ENCODE measurements at places on chromosomes 11 and 22.

DNA sequence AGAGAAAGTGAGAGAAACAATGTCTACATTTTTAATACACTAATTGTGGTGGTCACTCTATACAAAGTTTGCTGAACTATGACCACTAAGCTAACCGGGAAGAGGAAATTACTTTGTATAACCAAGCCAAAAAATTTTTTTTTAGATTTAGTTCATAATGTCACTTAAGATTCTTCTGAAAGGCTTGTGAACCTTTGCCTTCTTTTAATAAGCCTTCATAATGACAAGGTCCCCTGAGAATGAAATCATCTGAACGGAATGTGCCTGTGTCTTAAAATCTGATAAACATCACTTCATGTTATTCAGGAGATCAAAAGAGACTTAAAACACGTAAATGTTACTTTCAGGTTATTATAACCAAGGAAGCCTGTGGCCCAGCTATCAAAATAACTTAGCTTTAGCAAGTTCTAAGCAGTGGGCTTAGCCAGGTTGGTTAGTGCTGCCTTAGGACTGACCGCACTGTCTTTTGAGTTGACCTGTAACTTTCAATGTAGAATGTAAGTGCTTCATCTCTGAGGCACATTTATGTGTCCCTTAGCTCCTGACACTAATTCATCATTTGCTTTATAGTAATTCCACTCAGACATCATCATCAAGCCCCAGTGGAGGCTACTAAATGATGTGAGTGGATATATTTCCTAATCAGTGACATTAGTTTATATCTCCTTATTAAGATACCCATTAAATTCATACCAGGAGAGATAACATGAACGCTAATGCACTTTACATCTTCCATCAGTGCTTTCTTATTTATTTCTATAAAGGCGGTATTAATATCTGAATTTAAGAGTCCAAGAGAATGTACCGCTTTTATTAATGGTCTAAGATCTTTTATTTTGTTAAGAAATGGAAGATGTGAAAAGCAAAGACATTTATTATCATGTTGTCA is 122.5 kb downstream of the WNT11 start:
- no peak for DNase-seq

DNA sequence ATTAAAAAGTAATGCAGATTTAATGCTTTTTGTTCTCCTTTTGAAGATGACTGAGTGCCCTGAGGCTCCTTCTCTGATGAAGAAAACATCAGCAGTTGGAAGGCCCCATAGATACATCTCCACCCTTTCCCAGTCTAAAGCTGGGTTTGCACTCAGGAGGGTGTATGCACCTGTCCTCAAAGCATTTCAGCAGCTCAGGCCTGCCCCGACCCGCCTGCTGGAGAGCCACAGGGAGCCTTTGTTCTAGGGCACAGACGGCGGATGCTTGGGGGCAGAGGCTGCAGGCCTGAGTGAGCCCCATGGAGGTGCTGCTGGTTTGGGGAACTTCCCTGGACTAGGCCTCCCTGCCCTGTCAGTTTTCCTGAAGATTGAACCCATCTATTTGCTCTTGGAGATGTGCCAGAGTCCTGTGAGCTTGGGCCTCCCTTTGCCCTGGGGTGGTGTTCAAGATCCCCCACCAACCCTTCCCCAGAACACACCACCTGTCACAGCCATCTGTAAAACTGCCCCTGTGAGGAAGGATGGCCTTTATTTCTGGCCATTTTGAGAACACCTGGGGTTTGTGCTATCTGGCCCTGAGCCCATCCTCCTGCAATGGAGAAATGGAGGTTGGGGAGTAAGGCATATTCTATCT is 160.0 kb downstream of the NAV2 start:
- peak; percentile 27 for DNase-seq

DNA sequence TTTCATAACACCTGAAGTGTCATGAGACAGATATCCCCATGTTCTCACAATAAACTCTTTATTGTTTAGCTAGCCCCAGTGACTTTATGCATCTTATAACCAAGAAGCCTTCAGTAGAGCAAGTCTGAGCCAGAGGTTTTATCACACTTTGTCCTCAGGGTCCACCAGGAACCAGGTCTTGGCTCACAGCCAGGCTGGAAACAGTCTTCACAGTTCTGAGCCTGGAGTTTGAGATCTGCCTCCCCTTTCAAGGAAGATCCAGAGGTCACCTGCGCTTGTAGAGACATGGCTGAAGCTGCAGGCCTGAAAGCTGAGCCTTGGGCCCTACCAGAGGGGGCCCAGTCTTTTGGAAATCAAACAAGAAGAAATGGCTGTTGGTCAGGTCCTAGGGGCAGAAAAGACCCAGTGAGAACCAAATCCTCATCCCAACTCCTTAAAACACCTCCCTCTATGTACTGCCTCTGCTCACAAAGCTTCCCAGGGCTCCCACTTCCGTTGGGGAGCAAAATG is 3.5 kb downstream of the RRP8 start:
- DNase-seq = no peak

DNA sequence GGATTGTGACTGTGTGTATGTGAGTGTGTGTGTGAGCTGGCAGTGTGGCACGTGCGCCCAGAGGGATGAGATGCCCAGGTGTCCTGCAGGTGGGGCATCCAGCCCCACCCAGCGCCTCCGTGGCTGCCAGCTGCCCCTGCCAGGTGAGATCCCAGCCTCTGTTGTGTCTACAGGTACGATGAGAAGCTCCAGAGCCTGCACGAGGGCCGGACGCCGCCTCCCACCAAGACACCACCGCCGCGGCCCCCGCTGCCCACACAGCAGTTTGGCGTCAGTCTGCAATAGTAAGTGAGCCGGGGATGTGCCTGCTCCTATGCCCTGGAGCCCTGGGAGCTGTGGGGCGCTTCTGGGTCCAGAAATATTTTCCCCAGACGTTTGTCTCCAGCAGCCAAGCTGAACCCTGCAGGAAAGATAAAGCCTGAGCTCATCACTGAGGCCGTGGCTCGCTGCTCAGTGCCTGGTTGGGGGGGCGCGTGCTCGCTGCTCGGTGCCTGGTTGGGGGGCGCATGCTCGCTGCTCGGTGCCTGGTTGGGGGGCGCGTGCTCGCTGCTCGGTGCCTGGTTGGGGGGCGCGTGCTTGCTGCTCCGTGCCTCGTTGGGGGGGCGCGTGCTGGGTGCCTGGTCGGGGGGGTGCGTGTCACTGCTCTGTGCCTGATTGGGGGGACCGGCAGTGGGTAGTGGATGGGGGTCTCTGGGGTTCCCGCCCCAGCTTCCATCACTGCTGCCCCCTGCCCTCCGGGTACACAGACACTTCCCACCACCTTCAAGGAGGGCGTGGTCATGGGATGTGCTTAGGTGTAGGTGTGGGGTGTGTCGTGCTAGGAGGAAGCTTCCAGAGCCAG is 73.2 kb downstream of the ARHGAP8 start:
- DNase-seq = no peak

DNA sequence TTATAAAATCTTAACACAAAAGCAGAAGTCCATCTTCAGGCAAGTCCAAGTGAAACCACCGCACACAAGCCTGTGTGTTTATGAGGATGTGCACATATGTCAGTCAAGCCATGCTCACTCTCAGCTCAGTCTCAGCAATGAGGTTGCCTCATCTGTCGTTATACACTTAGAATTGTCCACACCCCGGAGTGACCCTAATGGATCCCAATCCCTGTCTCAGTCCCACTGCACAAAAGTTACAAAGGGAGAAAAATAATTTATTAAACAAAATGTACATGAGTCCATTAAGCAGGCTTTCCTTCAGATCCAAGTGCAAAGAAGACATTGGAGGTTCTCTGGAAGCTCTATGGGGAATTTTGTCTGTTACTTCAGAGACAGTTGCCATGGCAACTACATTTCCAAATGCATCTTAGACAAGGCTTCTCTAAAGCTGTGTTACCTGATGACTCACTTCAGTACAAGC is 24.4 kb downstream of the OR8B12 start:
- no peak for DNase-seq

DNA sequence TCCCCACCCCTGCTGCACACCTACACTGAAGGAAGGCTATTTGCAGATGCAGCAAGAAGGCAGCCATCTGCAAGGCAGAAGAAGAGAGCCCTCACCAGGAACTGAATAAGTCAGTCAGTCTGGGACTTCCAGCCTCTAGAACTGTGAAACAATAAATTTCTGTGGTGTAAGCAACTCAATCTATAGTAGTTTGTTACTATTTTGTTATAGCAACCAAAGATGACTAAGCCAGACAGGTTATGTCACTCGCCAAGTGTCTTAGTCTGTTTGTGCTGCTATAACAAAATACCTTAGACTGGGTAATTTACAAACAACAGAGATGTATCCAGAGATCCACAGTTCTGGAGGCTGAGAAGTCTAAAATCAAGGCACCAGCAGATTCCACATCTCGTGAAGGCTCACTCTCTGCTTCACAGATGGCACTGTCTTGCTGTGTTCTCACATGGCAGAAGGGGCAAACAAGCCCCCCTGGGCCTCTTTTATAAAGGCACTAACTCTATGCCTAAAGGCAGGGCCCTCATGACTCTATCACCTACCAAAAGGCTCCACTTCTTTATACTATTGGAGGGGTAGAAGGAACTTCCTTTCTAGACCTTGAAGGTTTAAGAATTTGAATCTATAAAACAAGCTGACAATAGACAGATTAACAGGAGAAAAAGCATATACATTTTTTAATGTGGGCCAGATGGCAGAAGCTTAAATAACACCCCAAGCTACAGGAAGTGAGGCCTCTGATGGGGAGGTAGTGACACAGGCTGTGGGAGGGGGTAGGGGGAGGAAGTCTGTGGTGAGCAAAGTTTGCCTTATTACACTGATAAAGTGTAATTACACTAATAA is 12.3 kb downstream of the APOL6 start:
- no peak for DNase-seq

DNA sequence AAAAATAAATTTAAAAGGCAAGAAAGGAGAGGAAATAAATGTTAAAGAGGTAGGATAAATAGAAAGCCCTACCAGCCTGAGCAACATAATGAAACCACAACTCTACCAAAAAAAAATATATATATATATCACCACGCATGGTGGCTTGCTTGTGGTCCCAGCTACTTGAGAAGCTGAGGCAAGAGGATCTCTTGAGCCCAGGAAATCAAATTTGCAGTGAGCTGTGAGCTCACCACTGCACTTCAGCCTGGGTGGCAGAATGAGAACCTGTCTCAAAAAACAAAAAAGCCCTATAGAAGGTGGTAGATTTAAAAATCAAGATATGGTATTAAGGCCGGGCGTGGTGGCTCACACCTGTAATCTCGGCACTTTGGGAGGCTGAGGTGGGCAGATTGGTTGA is 10.5 kb downstream of the NUCB2 start:
- DNase-seq = no peak

- no peak for DNase-seq
Observed at GRCh38 chr11:116148056-116148455, 624.7 kb downstream of the BUD13 start.

DNA sequence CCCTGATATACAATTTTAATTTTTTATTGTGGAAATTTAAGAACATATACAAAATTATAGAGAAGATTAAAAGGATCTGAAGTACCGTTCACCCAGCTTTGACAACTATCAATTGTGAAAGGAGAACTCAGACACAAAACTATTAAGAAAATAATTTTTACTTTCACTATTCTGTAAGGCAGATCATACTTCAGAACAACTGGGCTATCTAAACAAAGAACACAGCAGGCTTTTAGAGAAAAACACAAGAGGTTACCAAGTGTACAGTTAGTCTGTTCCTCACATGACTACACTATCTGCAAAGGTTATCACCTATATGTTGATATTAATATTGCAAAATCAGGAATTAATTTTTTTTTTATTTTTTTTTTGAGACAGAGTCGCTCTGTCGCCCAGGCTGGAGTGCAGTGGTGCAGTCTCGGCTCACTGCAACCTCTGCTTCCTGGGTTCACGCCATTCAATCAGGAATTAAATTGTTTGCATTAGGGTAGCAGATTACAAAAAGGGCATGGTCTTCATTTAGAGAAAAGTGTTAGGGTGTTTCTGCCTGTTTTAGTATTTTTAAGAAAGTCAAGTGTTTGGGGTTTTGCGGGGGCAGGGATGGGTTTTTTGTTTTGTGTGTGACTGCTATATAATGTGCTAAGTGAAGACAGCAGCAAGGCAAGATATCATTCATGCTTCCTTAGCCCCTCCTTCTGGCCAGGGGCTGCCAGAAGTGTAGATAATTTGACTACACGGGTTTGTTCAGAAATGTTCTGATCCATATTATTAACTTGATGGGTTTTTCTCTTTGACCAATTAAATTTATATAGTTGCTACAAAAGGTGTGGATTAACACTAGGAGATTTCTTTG is 27.6 kb upstream of the SIK2 start:
- DNase-seq = no peak

DNA sequence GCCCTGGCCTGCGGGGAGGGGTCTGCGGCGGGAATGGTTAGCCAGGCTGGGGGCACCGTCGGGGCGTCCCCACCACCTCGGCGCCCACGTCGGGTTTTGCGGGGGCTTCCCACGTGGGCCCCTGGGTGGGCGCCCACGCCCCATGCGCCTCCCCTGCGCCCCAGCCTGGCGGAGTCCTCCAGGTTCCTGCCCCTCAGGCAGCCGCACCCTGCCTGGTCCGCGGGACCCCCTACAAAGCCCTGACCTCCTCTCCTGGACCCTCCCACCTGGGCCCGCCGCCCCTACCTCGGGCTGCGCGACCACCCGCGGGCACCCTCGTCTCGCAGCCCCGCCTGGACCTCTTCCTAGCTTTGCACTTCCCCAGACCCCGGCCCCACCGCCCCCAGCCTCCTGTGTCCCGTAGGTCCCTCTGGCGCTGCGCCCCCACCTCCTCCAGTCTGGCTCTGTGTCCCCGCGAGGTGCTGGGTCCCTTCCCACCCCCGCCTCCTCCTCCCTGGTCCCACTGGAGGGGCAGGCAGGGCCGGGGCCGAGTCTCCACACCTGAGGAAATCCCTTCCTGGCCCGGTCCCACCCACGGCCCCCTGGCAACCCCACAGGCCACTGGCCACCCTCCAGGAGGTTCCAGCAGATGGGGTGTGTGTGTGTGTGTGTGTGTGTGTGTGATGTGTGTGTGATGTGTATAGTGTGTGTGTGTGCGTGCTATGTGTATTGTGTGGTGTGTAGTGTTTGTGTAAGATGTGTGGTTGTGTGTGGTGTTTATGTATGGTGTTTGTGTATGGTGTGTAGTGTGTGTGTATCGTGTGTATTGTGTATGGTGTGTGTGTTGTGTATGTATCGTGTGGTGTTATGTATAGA is 11.8 kb downstream of the PIM3 start:
- no peak for DNase-seq

GRCh38 chr11:90134478-90135003 is at the start of gene NAALAD2:
Gene NAALAD2, plus strand, starts transcription at chr11:90134663. Its CDS starts 96 bp downstream, at chr11:90134759.
- DNase-seq = no peak

GRCh38 chr22:36068776-36069344 is 40.2 kb upstream of the RBFOX2 start:
- DNase-seq = no peak

GRCh38 chr22:24176630-24177029 is 4.7 kb upstream of the SUSD2 start:
- no peak for DNase-seq

All from cerebellar nuclear complex (tissue), 1 donor.